ENCODE measurements at places on chromosomes 1 and 21.

- no peak for DNase-seq
Measured at GRCh38 chr1:192005976-192006375, 152.3 kb upstream of the RGS18 start.

- no peak for DNase-seq
Measured at GRCh38 chr1:32765570-32766327, 51.4 kb downstream of the YARS1 start.

DNA sequence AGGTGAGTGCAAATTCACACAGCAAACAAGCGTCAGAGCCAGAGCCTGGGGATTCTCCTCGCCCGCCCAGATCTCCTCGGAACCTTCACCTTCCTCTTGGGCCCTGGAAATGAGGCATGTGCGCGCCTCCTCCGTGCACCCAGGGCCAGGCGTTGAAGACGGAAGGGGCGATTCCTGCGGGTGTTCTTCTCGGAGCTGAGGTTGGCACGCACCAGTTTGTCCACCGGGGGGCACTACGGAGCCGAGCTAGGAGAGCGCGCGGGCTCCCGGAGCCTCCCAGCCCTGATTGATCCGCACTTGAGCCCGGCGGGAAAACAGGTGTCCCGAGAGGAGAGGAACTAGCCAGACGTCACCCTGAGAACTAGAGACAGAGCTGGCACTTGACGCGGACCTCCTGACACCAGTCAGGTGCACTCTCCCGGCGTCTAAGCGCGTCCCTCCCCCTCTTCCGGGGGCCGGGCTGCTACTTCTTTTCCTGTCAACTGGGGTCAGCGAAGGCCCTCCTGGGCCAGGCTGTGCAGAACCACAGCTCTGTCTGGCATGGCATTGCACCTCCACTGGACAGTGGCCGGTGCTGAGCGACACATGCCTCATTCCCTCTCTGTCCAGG is 18.3 kb upstream of the SERINC2 start:
- DNase-seq: peak; percentile 81

DNA sequence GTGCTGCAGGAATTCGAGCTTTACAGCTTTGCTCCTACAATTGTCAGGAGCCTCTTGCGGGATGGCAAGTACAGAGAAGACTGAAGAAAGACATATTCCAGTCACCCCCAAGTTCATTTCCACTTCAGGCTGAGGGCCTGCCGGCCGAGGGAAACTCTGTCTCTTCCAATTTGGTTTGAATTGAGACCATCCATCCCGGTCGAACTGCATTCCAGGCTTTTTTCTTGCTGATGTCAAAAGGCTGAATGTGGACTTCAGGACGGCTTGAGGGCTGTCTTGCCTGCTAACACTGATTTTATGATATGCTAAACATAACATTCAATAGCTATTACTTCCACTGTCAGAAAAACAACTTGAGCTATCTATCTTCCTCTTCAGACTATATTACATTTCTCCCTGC is 79.8 kb upstream of the PLXNA2 start:
- no peak for DNase-seq

DNA sequence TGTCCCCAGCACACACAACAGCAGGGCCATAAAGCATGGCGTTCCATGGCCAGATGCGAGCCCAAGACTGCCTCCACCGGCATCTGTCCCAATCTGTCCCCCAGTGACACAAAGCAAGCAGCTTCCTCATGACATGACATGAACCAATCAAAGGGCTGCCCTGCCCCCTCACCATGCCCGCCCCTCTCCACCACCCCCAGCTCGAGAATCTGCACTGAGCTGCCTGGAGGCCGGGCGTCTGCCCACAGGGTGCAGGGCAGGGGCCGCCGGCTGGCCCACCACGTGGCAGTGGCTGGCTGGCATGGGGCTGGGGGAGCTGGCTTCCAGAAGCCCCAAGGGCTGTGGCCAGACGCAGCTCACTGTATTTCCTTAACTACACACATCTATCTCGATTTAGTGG is 27.8 kb downstream of the WNT9A start:
- DNase-seq: no peak

DNA sequence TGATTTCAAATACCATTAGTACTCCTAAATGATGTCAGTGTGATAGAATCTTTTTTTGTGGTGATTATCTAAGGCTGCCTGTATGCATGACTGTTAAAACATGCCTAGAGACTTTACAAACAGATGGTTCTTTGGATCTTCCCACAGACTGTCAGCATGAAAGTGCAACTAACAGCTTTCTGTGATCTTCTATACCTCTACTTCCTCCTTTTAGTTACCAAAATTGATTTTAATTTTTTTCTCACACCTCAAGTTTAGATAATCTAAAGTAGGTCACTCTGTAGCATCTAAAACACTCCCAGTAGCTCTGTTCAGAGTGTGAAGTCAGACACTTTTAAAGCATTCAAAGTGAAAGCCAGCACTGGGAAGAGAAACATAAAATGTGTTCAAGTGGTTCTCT is 534.5 kb downstream of the PTPRC start:
- no peak for DNase-seq

GRCh38 chr1:59029411-59030167 is 245.7 kb upstream of the JUN start:
- no peak for DNase-seq

DNA sequence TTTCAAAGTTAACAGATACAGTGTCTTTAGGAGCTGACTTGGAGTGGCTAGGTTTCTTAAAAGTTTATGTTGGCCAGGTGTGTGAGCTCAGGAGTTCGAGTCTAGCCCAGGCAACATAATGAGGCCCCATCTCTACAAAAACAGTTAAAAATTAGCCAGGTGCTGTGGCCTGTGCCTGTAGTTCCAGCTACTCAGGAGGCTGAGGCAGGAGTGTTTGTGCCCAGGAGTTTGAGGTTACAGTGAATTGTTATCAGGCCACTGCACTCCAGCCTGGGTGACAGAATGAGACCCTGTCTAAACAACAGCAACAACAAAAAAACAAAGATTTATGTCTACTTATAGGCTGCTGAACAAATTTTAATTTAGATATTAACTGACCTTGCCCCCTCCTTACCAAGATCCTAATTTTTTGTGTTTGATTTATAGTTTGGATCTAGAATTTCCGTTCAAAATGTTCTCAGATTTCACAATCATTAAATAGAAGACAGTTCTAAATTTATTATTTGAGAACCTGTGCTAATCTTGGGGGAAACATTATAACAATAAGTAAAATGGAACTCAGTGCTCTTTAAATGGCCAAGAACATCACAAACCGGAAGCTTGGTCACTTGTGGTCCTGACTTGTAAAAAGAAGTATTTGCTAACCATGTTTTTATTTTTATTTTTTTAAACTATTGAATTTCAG is 67.8 kb downstream of the POU2F1 start:
- no peak for DNase-seq

DNA sequence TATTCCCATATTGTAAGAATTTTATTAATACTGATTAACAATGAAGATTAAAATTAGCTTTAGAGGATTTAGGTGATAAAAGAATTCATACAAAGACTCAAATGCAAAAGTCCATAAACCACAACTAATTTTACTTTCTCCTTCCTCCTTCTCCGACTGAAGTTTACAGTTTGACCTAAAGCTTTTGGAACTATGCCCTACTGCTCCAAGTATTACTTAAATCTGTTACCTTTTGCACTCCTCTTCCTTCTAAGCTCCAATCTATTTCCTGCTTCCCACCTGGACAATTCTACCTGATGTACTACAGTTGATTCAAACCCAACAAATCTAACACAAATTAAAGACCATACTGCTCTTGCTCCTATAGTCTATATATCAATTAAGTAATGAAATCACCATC is 36.3 kb downstream of the ANKRD13C start:
- DNase-seq: no peak

DNA sequence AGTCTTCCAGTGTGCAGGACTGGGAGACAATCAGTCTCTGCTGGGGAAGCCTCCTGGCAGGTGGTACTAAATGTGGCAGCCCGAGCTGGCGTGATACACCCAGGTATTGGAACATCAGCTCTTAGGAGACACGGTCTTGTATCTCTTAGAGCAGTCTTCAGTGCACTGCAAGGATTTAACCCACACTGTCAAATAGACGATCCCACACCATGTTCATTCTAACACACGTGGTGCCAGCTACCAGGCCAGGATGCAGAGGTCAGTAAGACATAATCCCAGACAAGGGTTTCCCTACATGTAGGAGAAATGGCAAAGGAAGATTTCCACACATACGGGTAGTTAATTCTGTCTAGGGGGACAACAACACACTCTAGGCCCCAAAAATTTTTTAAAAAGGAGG is 8.7 kb downstream of the TRIM11 start:
- no peak for DNase-seq

DNA sequence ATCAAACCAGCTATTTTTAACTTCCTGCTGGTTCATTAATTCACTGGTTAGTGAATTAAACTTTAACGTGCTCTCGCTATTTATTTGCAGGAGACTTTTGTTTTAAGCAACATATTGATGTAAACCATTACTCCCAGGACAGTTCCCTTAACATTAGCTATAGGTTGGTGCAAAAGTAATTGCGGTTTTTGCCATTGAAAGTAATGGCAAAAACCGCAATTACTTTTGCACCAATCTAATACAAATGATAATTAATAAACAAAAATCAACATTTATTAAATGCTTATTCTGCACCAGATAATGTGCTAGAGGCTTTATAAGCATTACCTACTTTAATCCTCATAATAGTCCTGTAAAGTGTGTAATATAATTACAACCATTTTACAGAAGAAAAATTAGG is 176.5 kb downstream of the NPHP4 start:
- DNase-seq: no peak

GRCh38 chr1:61922950-61923480 is 180.7 kb downstream of the PATJ start:
- no peak for DNase-seq

GRCh38 chr1:53084589-53084971 is 22.6 kb downstream of the PODN start:
- DNase-seq: no peak

DNA sequence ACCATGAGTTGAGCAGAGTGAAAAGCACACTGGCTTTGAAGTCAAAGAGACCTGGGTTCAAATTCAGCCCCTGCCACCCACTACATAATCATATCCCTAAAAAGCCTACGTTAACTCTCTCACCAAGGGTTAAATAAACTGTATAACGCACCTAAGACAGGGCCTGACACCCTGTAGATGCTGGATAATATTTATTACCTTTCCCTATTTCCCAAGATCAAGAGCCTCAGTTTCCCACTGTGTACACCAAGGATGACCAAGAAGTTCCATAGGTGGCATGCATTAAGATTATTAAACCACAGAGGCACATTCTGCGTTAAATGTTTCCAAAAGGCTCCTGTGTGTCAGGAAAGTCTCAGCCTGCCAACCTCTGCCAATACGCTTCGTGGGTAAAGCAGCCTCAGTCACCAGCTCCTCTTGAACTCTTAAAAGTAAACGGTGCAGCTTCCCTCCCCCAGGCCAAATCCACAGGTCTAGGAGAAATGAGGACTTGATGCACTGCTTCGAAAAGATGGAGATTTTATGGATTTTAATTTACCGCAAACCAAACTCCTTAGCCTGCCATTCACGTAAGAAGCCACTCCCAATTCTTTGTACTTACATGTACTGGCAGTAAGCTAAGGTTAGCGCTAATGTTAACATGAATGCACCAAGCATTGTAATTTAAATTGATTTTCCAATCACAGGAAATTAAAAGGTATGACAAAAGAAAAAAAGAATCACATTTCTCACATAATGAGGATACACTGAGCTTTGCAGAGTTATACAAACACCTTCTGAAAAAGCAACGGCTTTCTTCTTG is 2.6 kb downstream of the USP24 start:
- DNase-seq: no peak

DNA sequence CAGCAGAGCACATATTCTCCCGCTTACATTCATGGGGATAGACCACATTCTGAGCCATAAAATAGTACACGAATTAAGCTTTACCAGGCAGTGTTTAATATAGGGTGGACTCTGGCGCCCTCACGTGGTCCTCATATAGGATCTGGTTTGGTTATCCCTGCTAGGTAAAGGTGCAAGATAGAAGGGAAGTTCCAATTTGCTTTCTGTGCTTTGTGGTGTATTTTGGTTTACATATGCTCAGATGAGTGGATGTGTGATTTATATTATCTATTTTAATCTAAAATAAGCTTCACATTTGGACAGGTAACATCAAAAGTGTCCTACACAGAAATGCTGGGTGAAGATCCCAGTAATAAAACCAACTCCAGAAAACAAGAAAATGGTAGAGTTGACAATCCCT is 3.6 kb downstream of the CR1 start:
- DNase-seq: peak; percentile 72

DNA sequence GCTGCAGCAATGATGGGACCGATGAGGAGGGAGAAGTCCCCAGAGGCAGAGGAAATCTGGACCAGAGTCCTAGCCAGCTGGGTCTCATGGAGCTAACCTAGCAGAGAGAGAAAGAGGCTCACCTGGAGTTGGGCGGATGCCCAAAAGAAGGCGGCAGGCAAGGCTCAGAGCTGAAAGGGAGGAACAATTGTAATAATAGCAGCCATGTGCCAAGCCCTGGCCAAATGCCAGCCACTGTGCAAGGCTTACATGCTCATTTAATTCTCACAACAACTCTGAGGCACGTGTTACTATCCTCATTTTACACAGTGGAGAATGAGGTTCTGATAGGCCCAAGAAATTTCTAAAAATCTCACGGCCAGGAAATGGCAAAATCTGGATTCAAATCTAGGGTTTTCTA is 50.0 kb upstream of the ZNF648 start:
- DNase-seq: peak; percentile 78

DNA sequence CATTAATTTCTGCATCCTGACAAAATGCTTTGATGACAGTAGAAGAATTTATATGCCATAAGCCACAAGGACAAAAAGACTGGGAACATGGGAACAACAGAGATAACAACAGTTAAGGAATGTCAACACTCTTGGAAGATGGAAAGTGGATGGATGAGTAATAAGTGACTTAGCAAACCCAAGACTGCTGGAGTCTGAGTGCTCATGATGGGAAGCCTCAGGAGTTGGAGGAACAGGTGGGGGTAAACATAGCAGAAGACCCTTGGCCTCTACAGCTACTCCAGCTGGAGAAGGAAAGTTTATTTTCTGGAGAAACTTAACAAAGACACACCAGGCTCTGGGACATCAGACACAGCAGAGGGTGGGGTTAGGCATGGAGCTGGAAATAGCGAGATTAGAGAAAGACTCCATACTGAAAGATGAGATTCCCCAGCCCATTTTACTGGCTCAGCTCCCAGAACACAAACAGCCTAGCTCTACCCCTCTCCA is 13.6 kb downstream of the G0S2 start:
- no peak for DNase-seq

DNA sequence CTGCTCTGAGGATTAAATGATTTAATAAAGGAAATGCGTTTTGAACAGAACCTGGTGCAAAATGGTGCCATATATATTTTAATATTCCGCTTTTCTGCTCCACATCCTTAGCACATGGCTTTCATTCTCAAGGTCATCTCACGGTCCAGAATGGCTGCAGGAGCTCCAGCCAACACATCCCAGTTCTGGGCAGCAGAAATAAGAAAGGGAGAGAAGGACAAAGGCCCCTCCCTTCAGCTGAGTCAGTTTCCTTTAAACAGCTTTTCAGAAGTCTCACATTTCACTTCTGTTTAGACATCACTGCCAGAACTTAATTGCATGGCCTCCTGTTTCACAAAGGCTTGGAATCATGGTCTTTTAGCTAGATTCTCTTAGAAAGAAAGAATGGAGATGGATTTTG is 75.2 kb upstream of the LRRN2 start:
- DNase-seq: no peak

GRCh38 chr1:82319546-82319945 is 518.8 kb downstream of the ADGRL2 start:
- no peak for DNase-seq

GRCh38 chr1:145782272-145783099 is 41.4 kb downstream of the RNF115 start:
- DNase-seq: no peak

Measured in NCI-H1105 treated with DMSO at 0.1 percent for 48 hours (cell line).